ENCODE measurements at places on chromosomes 16 and 17. TPM values are rescaled to one million over a fixed set of nuclear protein-coding genes. Genes with fewer than 3 reads are reported as not detected.

DNA sequence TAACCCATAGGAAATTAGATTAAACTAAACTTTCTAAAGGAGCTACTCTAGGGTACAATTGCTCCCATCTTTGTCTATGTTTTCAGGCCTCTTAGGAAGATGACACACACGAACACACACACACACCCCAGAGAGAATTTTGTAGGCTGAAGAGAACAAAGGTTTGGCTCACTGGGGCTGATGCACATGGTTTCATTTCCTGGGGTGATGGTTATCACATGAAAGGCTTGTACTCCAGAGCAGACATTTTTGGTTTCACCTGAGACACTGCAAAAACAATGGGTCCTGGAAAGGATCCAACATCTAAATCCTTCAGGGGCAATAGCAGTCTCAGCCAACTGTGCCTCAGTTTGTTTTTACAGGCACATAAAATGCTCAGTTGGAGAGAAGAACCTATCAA is 62.8 kb downstream of the GRB7 start:
- no peak for DNase-seq

GRCh38 chr17:44931376-44931775 is 16.1 kb upstream of the GFAP start:
- DNase-seq, result no peak

DNA sequence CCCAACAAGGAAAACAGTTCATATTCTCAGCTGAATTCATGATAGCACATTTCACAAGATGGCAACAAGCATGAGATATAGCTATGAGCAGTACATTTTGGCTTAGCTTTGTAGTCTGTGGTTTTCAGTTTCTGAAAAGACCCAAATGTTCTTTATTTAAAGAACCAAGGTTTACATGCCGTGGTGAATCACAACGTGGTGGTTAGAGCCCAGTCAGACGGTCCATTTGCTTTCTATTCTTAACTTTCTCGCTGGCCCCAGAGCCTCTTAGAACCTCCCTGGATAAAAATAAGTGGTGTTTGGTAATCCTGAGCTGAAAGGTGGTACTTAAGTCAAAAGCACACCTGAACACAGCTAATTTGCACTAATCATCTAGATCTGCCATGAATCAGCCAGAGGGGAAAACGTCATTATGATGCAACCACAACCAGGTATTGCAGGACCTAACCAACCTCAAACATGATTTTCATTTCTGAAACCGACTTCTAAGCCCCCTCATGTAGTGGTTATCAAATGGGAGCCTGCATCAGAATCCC is 18.6 kb upstream of the HAPSTR1 start:
- DNase-seq, result no peak

DNA sequence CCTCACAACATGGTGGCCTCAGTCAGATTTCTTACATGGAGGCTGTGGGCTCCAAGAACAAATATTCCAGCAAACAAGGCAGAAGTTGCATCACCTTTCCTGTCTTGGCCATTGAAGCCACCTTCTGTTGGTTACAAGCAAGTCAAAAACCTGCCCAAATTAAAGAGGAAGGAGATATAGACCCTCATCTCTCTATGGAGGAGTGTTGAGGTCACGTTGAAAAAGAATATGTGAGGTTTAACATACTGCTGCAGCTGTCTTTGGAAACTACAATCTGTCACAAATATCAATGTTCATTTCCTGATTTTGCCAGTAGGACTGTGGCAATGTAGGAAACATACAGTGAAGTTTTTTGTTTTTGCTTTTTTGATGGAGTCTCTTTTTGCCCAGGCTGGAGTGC is 211.4 kb downstream of the COPRS start:
- no peak for DNase-seq

DNA sequence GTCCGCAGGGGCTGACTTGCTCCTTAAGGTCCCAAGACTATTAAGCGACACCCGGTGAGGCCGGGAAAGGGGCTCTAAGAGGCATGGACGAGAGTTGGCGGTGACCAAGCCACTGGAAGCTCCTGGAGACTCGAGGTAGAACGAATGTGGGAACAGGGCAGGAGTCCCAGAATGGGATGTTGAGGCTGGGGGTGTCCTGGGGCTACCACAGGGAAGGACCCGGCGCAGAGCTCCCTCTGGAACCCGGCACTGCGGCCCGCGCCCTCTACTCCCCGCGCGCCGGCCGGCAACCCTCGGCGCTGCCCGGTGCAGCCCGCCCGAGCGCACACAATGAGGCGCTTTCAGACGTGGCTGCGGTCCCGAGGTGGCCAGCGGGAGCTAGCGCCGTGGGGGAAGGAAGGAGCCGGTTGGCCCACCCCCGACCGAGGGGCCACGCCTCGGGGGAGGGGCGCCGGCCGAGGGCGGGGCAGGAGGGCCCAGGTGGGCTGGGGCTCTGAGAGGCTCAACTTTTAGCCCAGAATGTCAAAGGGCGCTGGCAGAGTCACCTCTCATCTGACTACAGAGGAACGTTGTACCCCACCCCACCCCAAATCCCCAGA is at the start of gene CHST6:
CHST6 (minus strand) TSS at position 366 of the 599 bp plus-strand sequence. CDS start 15,613 bp downstream, outside the sequence.
- DNase-seq, result no peak

Gene CNTNAP1
- total RNA-seq, result 1.1 TPM

Gene HAS3
- 8.3 TPM for total RNA-seq

Gene OR3A2
- 1.4 TPM for total RNA-seq

Gene SSTR5
- total RNA-seq, result not detected

Gene DPEP2
- not detected for total RNA-seq

Gene DNAH9
- 3.6 TPM for total RNA-seq

Gene ACSM2A
- total RNA-seq, result not detected

Gene CCDC200
- not detected for total RNA-seq

Gene AGRP
- not detected for total RNA-seq
